Kidney (tissue), 22 donors: ENCODE measurements at places on chromosomes 4 and X. TPM values are rescaled to one million over a fixed set of nuclear protein-coding genes. Genes with fewer than 3 reads are reported as not detected.

DNA sequence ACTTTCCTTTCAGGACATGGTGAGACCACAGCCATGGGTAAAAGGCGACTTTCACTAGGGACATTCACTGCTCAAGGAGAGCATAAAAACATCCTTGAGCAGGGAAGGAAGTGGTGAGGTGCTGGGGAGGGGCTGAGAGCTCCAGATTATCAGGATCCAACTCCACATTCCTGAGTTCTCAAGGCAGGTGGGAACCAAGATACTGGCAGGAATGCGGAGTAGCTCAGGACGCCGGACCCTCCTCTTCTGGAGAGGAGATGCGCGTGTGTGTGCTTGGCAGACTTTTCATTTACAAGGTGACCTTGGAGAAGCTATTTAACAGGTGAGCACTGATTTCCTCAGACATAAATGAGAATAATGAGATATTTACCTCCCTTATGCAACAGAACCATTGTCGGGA, 41.3 kb upstream of the TXK start:
- H3K4me1 ChIP-seq: no peaks in the 10 kb centered on the region
- no peak overlapping the region for H3K4me3 ChIP-seq
- H3K27ac ChIP-seq: no peak overlapping the region
- no peaks in the 10 kb centered on the region for H3K36me3 ChIP-seq
- no peak for DNase-seq

DNA sequence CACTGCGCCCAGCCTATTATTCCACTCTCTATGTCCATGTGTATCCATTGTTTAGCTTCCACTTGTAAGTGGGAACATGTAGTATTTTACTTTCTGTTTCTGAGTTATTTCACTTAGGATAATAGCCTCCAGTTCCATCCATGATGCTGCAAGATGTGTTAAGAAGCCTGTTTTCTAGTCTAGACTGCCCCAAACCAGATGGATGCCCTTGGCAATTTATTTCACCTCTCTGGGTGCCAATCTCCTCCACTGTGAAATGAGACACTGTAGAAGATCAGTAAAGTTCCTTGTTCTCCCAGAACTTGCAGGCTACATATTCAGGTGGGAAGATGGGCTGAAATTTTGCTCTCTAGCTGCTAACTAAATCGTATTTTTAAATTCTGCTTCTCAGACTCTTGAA, 72.8 kb downstream of the TSPAN5 start:
- no peaks in the 10 kb centered on the region for H3K4me1 ChIP-seq
- H3K27me3 ChIP-seq: no peaks in the 10 kb centered on the region
- no peak overlapping the region for H3K4me3 ChIP-seq
- no peak overlapping the region for H3K27ac ChIP-seq
- no peaks in the 10 kb centered on the region for H3K36me3 ChIP-seq

GRCh38 chr4:129623233-129623875, 527.4 kb downstream of the C4orf33 start:
- H3K4me1 ChIP-seq: no peaks in the 10 kb centered on the region
- H3K27me3 ChIP-seq: no peaks in the 10 kb centered on the region
- no peak for DNase-seq
- no peak overlapping the region for H3K27ac ChIP-seq
- H3K36me3 ChIP-seq: no peaks in the 10 kb centered on the region

DNA sequence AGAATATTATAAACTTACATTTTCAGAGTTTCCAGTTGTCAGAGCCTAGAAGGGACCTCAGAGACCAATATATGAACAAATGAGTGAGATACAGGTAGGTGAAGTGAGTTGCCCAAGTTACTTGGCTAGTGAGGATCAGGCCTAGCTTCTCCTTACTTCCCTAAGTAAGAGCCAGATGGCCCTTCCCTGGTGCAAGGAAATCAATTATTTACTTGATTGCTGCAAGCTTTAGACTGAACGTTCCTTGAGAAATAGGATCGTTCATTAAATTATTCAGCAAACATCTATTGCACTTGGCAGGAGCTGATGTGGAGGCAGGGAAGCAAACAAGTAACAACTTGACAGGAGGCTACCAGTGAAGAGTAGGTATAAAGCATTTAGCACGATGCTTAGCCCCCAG, 117.8 kb downstream of the EFHC2 start:
- no peaks in the 10 kb centered on the region for H3K36me3 ChIP-seq
- DNase-seq: no peak
- H3K4me1 ChIP-seq: no peaks in the 10 kb centered on the region

F9 gene
- not detected for polyA plus RNA-seq

GRCh38 chr4:8146157-8146556, 12.5 kb downstream of the ABLIM2 start:
- H3K36me3 ChIP-seq: no peaks in the 10 kb centered on the region
- no peak overlapping the region for H3K27ac ChIP-seq
- no peak overlapping the region for H3K4me3 ChIP-seq
- H3K4me1 ChIP-seq: no peaks in the 10 kb centered on the region

- H3K4me1 ChIP-seq: peaks cover 3% of the 10 kb centered on the region
- H3K27ac ChIP-seq: no peak overlapping the region
- peak; percentile 71 for DNase-seq
These were observed 177.6 kb upstream of the EDNRA start for GRCh38 chr4:147303174-147303872.

DNA sequence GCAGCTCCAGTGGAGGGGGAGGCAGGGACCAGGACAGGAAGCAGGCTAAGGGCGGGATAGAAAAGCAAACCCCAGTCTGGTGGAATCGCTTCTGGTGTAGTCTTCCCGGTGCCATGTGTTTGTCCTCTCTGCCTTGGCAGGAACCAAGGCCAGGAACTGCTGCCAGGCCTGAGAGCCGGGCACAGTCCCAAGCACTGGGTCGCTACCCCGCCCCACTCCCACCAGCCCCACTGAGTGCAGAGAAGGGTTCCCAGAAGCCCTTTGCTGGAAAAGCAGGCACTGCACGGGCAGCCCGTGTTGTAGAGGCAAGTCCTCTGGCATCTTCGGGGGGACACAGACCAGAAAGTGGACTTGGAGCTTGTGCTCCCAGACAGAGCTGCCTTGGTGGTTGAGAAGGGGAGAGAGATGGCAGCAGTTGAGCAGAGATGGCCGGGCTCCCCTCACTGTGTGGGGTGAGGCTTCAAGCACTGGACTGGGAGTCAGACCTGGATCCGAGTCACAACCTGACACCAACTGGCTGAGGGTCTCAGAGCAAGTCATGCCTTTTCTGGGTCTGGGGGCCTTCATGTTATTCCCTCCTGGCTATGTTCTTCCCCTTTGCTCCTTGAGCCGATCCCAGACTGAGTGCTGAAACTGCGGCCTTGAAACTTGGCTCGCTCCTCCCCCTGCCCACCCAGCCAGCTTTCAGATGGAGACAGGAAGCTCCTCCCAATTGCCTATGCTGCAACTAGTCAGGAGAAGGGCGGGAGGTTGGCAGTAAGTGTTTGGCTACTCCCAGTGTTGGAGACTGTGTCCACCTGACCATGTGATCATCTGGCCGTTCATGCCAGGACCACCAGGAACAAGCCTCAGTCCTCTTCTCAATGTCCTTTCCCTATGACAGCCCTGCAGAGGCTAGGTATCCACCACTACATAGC, 59.7 kb upstream of the MTM1 start:
- peak; percentile 67 for DNase-seq
- H3K4me3 ChIP-seq: no peak overlapping the region
- H3K36me3 ChIP-seq: no peaks in the 10 kb centered on the region

GRCh38 chrX:101803451-101803850, 128.4 kb downstream of the ZMAT1 start:
- H3K27me3 ChIP-seq: no peaks in the 10 kb centered on the region
- H3K27ac ChIP-seq: no peak overlapping the region
- H3K36me3 ChIP-seq: no peaks in the 10 kb centered on the region
- no peak for DNase-seq
- no peaks in the 10 kb centered on the region for H3K4me1 ChIP-seq
- no peak overlapping the region for H3K4me3 ChIP-seq

DNA sequence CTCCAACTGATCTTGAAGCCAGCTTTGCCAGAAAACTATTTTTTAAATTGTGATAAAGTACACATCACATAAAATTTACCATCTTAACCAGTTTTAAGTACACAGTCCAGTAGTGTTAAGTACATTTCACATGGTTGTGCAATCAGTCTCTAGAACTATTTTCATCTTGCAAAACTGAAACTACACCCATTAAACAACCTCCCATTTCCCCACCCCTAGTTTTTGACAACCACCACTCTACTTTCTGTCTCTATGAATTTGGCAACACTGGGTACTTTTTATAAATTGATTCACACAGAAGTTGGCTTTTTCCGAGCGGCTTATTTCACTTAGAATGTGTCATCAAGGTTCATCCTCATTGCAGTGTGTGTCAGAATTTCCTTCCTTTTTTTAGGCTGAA, 31.0 kb downstream of the TRPC5 start:
- H3K4me1 ChIP-seq: no peaks in the 10 kb centered on the region
- no peak overlapping the region for H3K4me3 ChIP-seq
- peaks cover 2% of the 10 kb centered on the region for H3K27me3 ChIP-seq

DNA sequence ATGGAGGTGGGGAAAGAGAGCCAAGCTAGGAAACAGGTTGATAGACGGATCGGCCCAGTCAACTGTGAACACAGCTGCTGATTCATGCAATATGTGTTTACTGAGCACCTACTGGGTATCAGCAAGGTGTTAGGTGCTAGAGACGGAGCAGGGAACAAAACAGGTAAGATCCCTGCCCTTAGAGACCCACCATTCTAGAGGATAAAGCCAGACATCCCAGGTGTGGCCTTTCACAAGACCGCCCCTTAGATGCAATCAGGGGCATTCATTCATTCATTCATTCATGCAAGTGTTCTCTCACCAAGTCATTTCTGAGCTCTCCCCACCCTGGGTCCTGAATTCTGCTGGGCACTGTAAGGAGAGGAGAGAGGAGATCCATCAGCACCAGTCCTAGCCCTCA, 20.2 kb upstream of the MTM1 start:
- H3K27ac ChIP-seq: peak overlapping the region; percentile 95
- H3K4me1 ChIP-seq: peaks cover 17% of the 10 kb centered on the region
- no peaks in the 10 kb centered on the region for H3K27me3 ChIP-seq
- H3K4me3 ChIP-seq: no peak overlapping the region
- H3K36me3 ChIP-seq: no peaks in the 10 kb centered on the region
- no peak for DNase-seq

DNA sequence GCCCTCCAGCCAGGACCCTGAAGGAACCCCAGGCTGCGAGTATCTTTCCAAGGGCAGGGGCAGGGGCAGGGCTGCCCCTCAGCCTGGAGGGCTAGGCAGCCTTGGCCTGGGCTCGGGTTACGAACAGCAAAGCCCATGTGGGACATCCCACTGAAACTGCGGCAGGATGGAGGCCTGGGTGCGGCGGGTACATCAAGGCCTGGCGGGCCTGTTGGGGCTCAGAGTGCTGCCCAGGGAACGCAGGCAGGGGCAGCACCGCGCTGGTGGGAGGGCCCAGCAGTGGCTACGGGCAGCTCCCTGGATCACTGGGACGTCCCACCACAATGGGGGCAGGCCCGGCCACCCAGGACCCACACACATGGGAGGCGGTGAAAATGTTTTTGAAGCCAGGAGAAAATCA, 10.9 kb downstream of the NAT8L start:
- H3K27ac ChIP-seq: no peak overlapping the region
- no peaks in the 10 kb centered on the region for H3K27me3 ChIP-seq
- H3K4me3 ChIP-seq: no peak overlapping the region
- H3K4me1 ChIP-seq: peaks cover 16% of the 10 kb centered on the region
- DNase-seq: peak; percentile 49
- no peaks in the 10 kb centered on the region for H3K36me3 ChIP-seq

GRCh38 chrX:65598559-65599147, 64.1 kb upstream of the LAS1L start:
- DNase-seq: no peak
- no peaks in the 10 kb centered on the region for H3K36me3 ChIP-seq
- no peak overlapping the region for H3K4me3 ChIP-seq
- H3K4me1 ChIP-seq: no peaks in the 10 kb centered on the region

PCDH11X gene
- polyA plus RNA-seq: not detected

IL9R gene
- polyA plus RNA-seq: not detected

- peaks cover 4% of the 10 kb centered on the region for H3K4me1 ChIP-seq
- no peak overlapping the region for H3K27ac ChIP-seq
- no peak for DNase-seq
- no peak overlapping the region for H3K4me3 ChIP-seq
These were observed 5.2 kb downstream of the TLR3 start for GRCh38 chr4:186074189-186074588.

- no peak for DNase-seq
- no peaks in the 10 kb centered on the region for H3K4me1 ChIP-seq
These were observed 70.2 kb downstream of the MTNR1A start for GRCh38 chr4:186485150-186485549.

GRCh38 chrX:77723681-77724080, 62.3 kb downstream of the ATRX start:
- no peaks in the 10 kb centered on the region for H3K27me3 ChIP-seq
- H3K4me3 ChIP-seq: no peak overlapping the region
- H3K4me1 ChIP-seq: no peaks in the 10 kb centered on the region
- no peaks in the 10 kb centered on the region for H3K36me3 ChIP-seq
- no peak for DNase-seq
- H3K27ac ChIP-seq: no peak overlapping the region

DNA sequence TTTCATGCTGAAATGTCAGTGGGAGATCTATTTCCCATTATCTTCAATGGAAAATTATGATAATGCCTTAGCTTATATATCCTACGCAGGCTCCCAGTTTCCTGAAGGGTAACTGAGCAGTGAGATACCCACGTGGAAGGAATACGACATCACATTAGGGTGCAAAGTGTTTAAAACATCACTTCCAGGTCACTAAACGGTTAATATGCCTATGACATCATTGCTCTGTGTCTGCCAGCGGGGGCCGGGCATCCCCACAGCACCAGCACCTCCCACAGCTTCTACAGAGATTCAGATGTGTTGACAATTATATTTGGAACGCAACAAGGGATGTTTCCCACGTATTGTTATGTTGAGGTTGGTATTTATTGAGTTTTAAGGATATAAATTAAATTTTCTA, 27.1 kb downstream of the TMEM271 start:
- H3K4me1 ChIP-seq: no peaks in the 10 kb centered on the region
- H3K36me3 ChIP-seq: no peaks in the 10 kb centered on the region
- H3K4me3 ChIP-seq: no peak overlapping the region
- no peaks in the 10 kb centered on the region for H3K27me3 ChIP-seq
- no peak overlapping the region for H3K27ac ChIP-seq

- H3K4me1 ChIP-seq: no peaks in the 10 kb centered on the region
- H3K36me3 ChIP-seq: no peaks in the 10 kb centered on the region
- no peak for DNase-seq
- H3K4me3 ChIP-seq: no peak overlapping the region
- no peak overlapping the region for H3K27ac ChIP-seq
- H3K27me3 ChIP-seq: no peaks in the 10 kb centered on the region
These were observed 64.6 kb downstream of the KDM6A start for GRCh38 chrX:44937606-44938005.

- DNase-seq: peak; percentile 56
- no peaks in the 10 kb centered on the region for H3K27me3 ChIP-seq
- peaks cover 11% of the 10 kb centered on the region for H3K4me1 ChIP-seq
- no peaks in the 10 kb centered on the region for H3K36me3 ChIP-seq
- peak overlapping the region; percentile 90 for H3K27ac ChIP-seq
These were observed 691 bp upstream of the IGFBP7 start for GRCh38 chr4:57110640-57111511.

- no peak overlapping the region for H3K4me3 ChIP-seq
- H3K27ac ChIP-seq: no peak overlapping the region
- H3K4me1 ChIP-seq: no peaks in the 10 kb centered on the region
- no peak for DNase-seq
These were observed 137.2 kb downstream of the STPG2 start for GRCh38 chr4:98006060-98006459.

WNK3 gene
- polyA plus RNA-seq: 0.75 TPM

RENBP gene
- 78.2 TPM for polyA plus RNA-seq
